GOT3 (cell line): ENCODE measurements at places on chromosomes 11 and 22.

- no peak for DNase-seq
These were observed 70.4 kb upstream of the FGF3 start for GRCh38 chr11:69889400-69890318.

DNA sequence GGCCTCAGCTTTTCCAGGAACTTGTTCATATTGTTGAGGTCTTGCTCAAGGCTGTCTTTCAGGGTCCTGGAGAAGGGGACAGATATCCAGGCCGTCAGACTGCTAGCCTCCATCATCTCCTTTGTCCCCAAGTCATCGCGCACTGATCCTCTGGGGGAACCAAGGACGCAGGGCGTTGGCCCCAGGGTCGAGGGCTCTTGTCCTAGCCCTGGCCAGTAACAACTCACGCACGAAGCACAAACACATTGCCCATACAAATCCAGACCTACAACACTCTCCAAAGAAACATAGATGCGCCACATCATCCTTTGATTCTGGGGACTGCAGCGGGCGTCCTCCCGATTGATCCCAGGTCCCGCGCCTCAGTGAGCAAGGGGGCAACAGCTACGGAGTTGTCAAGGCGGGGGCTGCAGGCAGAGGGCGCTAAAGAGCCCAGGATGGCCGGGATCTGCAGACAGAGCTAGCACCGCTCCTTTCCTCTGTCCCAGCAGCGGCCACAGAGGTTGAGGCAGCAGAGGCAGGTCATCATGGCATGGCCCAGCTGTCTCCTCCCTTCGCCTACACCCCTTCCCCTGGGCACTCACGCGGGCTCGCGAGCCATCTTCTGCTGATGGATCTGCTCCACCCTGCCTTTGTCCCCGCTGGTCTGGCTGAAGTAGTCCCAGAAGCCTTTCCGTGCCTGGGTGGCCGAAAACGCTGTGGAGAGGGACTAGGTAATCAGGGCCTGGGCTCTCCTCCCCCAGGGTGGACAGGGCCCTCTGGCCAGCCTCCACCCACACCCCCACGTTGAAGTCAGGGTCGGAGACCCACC lies 472 bp downstream of the APOA5 start:
- no peak for DNase-seq

GRCh38 chr11:34679681-34680080 lies 58.8 kb downstream of the EHF start:
- DNase-seq: no peak

- DNase-seq: no peak
These were observed 730.5 kb upstream of the CCDC179 start for GRCh38 chr11:23590596-23591308.

DNA sequence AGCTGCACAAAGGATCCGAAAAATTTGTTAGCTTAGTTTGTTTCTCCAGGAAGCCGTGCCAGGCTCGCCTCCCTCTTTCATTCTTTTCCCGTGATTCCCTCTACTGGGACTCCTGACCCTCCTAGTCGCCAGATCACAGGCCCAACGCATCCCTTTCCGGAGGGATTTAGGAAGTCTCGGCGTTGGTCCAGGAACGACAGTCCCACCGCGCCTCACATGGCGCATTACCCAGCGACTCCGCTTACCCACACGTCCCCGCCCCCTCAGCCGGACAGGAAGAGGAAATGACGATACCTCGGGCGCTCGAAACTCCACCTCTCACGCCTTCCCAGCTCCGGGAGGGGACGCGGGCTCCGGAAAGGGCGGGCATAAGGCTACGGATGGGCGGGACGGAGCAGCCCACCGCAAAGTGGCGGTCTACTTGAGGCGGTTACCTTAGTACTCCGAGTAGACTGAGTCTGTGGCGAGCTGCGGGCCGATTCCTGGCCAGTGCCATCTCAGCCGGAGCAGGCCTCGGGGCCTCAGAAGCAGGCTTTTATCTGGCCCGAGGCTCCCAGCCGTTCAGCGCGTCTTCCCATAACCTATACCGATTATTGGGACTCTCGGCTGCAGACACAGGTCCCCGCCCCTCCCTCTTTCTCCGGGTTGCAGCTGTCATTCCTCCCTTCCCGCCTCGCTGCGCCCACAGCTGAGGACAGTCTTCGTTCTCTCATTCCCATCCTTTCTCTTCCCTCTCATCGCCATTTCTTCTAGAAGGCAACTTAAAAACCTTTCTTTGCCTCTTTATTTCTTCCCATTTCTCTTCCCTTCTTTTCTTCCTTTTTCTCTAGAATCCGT lies at the start of gene CCDC15:
Gene CCDC15, plus strand, starts transcription at position 450 of the 837 bp plus-strand sequence. CDS start 531 bp downstream, outside the sequence.
- DNase-seq: peak; percentile 63

GRCh38 chr11:57456960-57457642 lies 3.2 kb upstream of the RTN4RL2 start:
- peak; percentile 71 for DNase-seq

- DNase-seq: no peak
These were observed 3.0 kb downstream of the PTPRCAP start for GRCh38 chr11:67434395-67434881.

DNA sequence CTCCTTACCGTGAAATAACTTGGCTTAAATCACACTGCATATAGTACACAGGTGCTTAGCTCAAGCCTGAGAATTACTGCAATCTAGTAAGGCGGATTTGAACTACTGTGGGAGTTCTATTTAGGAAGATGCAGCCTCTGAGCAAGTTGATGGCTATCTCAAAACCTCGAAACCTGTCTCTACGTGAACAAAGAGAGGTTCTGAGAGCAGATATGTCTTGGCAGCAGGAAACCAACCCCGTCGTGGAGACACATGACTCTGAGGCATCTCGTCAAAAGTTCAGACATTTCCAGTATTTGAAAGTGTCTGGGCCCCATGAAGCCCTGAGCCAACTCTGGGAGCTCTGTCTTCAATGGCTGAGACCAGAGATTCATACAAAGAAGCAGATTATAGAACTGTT lies 5.9 kb downstream of the ZNF215 start:
- no peak for DNase-seq

DNA sequence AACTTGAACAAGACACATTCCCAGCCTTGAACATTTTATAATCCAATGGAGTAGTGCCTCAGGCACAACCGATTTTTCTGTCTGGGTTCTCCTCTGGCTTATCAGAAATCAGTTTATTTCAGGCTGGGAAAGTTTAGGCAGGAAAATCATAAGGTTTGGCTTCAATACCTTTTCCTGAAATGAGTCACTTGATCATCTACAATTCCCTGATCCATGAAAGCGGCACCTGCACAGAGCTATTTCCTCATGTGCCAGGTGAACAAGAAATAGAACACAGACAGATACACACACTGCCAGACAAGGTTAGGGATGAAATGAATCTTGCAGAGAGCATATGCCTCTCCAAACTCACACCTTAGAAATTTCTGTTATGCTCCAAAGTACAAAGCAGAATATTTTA lies 106.7 kb upstream of the OR9G4 start:
- DNase-seq: no peak

GRCh38 chr22:46974631-46975585 lies 212.5 kb downstream of the TBC1D22A start:
- no peak for DNase-seq

DNA sequence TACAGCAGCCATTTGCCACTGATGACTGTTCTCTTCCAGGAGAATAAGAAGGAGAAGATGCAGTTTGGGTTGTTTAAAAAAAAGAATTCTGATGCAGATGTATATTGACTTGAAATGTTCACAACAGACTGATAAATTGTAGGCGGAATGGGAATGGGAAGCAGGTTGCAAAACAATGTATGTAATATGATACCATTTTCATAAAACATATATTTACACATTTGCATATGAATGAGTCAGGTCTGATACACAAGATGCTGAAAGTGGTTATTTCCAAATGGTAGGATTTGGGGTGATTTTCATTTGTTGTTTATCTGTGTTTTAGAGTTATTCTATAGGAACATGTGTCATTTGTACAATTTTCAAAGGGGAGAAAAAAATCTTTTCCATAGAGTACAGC lies 9.0 kb upstream of the RCN1 start:
- no peak for DNase-seq

DNA sequence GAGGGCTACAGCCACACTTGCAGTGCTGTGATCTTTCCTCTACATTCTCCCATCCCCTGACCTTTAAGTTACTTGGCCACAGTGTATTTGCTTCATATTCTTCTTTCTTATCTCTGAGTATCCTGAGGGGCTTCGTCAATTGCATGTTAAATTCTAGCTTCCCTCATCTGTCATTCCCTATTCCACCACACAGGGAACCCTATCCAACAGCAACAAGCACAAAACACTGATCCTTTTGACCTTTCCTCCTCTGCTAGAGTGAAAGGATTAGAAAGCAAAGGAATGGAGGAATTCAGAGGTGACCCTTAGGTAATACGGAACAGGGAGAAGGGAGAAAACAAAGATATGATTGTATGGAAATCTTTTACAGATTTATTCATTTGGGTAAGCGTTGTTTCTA lies 1061.7 kb upstream of the TENM4 start:
- no peak for DNase-seq

GRCh38 chr11:130522284-130522961 lies 74.0 kb downstream of the ADAMTS15 start:
- peak; percentile 0 for DNase-seq

DNA sequence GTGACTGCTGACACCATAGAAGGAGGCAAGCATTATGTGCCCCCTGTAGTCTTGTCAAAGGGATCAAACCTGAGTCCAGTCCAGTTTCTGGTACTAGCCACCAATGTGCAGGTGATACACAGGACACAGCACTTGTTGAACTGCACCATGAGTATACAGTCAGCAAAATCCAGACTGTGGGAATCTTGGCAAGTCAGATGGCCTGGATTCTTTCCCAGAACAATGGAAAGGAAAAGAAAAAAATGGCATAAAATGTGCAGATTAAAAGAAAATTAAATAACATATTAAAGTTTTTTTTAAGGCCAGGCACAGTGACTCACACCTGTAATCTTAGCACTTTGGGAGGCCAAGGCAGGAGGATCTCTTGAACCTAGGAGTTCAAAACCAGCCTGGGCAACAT lies 16.8 kb downstream of the CRY2 start:
- DNase-seq: no peak

DNA sequence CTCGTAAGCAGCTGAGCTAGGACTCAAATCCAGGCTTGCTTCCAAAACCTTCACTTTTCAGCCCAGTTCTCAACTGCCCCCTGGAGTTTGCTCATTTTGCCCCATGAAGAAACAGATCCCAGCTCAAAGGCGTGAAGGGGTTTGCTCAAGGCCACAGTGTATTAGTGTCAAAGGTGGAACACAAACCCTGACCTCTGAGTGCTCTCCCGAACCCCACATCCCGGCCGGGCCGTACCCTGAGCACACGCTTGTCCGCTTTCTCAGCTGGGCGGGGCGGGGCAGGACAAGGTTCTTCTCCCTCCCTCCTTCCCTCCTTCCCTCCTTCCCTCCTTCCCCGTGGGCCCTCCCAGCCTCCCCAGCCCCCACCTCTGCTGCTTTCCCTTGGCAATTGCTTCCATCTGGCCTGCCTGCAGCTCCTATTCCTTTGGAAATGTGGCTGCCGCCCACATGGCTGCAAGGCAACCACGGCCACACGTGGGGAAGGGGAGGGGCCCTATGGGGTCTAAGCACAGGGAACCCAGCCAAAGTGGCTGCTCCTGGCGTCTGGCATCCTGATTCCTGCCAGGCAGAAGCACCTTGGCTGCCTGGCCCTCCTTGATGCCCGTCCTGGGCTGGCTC lies 4.1 kb downstream of the ST3GAL4 start:
- DNase-seq: no peak

DNA sequence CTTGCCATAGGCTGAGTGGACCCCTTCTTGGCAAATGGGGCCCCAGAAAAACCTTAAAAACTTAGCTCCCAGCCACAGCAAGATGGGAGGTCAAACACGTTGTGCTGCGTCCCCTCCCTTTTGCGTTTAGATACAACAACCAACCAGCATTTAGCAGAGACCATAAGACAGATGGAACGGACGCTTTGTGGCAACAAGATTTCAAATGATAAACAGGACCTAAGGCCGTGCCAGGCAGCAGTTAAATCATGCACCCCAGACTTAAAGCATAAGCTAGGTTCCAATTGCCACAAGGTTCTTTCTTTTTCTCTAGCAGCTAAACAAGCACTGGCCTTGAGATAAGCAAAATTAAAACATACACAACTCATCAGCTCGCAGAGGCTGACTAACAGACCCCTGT lies 39.4 kb upstream of the NTM start:
- DNase-seq: no peak

- DNase-seq: no peak
These were observed 25.7 kb downstream of the DRD4 start for GRCh38 chr11:662689-663274.

GRCh38 chr11:65782816-65783228 lies 2.0 kb upstream of the AP5B1 start:
- no peak for DNase-seq

DNA sequence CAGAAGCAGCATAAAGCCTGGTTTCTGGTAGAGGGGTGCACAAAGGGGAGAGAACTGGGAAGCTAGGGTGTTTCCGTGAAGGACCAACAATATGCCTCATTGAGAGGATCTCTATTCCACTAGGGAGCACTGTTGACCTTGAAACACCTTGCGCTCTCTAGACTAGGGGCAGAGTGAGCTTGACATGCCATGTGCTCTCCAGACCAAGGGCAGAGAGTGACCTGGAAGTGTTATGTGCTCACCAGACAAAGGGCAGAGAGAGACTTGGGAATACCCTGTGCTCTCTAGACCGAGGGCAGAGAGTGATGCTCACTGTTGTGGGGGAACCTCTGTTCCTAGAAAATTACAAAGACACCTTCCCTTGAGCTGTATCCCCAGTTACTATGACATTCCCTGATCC lies 15.2 kb upstream of the EI24 start:
- DNase-seq: no peak

DNA sequence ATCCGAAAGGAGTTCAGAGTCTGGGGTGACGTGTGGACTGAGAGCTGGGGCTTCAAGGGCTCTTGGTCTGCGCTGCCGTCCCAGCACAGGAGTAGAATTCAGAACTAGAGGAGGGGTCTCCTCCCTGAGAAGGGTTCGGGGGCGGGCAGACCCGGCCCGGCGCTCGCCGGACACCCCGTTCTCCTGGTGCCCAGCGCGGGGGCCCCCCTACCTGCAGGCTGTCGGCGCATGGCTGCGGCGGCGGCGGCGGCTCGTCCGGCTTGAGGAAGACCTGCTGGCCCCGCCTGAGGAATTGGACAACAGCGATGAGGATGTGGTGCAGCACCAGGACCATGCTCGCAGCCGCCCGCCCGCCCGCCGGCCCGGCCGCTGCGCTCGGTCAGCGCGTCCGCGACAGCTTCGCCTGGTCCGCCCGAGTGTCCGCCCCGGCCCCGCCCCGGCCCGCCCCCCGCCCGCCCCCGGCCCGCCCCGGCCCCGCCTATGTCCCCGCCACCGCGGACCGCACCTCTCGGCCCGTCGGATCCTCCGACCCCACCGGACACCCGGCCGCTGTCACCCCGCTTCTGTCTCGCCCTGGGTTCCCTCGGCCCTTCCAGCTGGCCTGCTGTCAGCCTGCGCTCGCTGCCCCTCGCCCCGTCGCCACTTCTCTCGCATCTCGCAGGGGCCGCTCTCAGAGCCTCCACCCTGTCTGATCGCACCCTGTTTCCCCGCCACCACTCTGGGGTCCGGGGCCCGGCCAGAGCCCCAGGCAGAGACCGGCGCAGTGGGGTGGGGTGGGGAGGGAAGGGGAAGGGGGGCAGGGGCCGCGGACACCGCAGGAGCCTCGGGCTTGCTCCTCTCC lies 32.0 kb downstream of the PDE2A start:
- DNase-seq: no peak
